ENCODE measurements at places on chromosomes 1 and 21.
A peak's percentile ranks its signal among the peaks of the same experiment; 100 is the strongest.

GRCh38 chr1:205494115-205494514, 10.4 kb upstream of the CDK18 start:
- DNase-seq: no peak

DNA sequence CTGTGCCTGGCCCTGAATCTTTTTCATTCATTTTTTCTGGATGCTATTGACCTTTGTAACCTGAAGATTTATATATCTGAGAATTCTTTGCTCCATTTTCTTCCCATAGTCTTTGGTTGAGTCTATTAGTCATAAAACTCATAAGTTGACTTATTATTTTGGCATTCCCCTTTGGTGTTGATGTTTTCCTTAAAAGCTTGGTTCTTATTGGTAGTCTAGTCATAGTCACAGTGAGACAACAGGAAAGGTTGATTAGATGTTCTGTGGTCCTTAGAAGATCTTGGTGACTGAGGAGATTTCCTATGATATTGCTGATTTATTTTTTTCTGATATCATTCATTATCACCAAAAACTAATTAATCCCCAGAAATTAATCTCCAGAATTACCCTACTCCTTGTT, 86.2 kb downstream of the PTPRC start:
- DNase-seq: no peak

DNA sequence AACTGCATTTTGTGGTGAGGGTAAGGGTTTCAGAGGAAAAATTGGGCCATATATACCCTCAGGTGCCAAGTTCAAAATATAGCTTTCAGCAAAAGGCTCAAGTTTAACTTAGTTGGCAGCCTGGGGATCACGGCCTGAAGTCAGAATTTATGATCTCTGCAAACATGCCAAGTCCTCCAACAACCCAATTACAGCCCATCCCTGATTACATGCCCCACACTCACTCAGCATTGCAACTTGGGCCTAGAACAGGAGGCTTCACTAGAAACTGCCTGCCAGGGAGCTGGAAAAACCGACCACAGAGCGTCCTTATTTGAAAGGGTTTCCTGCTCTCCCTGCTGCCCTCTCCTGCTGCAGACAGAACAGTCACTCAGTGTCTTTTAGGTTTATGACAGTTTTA, 12.4 kb downstream of the FYB2 start:
- DNase-seq: peak; percentile 54

- DNase-seq: no peak
These were observed 152.2 kb downstream of the PEX14 start for GRCh38 chr1:10626791-10627410.

DNA sequence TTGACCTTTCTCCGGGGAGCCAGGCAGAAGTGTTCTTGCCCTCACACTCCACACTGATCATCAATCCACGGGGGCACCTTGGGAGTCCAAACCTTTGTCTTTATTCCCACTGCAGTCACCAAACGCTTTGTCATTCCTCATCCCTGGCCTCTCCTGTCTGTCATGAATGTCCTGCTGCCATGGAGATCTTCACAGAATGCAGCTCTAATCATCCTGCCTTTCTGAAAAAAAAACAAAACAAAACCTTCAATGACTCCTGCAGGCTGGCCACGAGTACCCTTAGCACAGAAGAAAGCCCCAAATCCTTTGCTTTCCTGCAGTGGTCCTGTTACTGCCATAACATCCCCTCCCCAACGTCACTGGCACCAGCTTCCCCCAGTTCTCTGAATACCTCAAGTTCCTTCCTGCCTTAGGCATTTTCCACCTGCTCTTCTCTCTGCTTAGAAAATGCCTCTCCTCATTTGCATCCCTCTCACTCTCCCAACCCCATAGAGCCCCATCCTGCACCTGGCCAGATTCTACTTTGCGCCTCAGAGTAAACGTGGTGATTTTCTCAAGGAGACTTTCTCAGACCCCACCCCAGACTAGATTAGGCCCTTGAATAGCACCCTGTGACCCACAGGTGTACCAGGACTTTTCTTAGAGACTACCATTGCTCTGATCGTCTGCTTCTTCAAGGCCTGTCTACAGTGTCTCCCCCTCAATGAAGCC, 131.2 kb downstream of the AK5 start:
- no peak for DNase-seq

DNA sequence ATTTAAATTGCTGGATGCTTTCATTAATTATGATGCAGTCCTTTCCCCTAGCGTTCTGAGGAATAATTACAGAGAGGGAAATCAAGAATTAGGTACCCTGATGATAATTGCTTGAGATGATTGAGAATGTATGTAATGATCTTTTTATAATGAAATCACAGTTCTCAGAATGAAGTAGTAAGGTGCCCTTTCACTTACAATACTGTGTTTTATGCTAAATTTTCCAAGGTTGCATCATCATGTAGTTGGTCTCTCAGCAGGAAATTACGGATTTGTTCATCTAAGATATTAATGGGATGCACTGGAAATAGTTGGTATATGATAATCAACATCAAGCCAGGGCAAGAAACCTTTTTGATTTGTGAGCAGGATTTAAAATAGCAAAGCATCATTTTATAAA, 34.1 kb downstream of the AGT start:
- DNase-seq: no peak

- no peak for DNase-seq
These were observed 30.8 kb downstream of the IER5 start for GRCh38 chr1:181119093-181119989.

DNA sequence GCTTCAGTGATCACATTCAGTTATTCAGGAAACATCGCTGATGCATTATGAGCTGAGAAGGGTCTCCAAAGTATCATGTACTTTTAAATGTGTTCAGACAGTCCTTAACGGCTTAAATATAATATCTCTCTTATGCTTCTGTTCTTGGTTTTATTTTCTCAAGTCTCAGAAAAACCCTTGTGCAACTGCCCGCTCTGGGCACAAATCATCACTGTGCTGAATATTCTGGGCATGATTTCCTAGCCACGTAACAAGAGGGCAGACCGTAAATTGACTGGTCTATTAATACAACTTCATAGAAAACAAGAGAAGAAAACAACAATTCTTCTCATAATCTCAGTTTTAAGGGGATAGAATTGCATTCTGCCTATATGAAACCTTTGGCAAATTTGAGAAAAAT, 96.5 kb upstream of the EXO1 start:
- DNase-seq: no peak

DNA sequence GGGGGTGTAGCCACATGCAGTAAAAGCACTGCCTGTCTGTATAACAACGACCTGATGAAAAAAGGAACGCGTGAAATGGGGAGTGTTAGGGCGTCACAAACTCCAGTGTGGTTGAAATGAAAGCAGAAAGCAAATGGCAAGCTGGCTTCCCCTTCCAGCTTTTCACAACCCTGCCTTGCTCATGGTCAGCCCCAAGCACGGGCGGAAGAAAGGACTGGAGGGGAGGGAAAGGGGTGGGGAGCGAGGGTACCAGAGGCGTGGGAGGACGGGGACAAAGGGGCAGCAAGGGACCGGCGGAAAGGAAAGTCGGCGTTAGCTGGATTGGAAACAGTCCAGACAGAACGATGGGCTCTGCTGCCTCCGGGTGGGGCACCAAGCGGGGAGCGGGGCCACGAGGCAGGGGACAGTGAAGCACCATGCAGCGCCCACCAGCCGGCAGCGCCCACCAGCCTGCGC, 9.6 kb downstream of the VPS26C start:
- DNase-seq: peak; percentile 9

DNA sequence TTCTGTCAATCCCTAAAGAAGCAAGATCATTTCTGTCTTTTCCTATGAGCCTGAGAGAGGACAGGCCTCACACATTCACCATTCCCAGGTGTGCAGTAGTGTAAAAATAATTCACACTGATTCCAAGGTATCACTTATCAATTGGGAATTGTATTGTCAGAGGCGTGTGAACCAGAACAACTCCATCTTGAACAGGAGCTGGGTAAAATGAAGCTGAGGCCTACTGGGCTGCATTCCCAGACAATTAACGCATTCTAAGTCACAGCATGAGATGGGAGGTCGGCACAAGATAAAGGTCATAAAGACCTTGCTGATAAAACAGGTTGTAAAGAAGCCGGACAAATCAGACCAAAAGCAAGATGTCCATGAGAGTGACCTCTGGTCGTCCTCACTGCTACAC, 239.2 kb downstream of the SMYD3 start:
- DNase-seq: no peak

DNA sequence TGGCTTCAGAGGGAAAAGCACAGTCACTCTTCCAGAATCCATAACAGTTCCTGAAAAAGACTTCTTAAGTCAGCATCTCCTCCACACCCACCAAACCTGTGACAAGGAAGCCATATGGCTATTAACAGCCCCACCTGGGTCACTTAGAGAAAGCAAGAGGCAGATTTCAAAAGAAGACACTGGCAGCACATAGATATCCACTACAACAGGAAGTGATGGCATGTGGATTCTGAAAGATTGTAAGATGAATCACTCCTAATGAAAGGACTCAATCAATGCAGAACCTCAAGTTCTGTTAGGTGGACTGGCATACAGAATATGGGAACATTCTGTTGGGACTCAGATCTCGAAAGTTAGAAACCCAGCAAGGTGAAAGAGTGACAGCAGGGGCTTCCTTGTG, 365.9 kb downstream of the TGFB2 start:
- DNase-seq: no peak

All from fibroblast of skin of right quadriceps (primary cell).